ENCODE measurements at places on chromosomes 6 and 20. TPM values are rescaled to one million over a fixed set of nuclear protein-coding genes. Genes with fewer than 3 reads are reported as not detected.

DNA sequence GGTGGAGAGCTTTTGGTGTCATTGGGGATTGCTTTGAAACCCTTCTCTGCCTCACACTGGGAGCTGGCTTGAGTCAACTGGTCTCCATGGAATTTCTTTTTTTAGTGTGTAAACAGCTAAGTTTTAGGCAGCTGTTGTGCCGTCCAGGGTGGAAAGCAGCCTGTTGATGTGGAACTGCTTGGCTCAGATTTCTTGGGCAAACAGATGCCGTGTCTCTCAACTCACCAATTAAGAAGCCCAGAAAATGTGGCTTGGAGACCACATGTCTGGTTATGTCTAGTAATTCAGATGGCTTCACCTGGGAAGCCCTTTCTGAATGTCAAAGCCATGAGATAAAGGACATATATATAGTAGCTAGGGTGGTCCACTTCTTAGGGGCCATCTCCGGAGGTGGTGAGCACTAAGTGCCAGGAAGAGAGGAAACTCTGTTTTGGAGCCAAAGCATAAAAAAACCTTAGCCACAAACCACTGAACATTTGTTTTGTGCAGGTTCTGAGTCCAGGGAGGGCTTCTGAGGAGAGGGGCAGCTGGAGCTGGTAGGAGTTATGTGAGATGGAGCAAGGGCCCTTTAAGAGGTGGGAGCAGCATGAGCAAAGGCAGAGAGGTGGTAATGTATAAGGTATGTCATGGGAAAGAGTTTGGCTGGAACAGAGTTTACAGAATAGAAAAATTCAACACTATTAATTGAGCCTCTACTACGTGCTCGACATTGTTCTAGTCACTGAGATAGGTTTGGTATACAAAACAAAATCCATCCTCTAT lies 31.2 kb downstream of the SRSF3 start:
- no peak for DNase-seq

DNA sequence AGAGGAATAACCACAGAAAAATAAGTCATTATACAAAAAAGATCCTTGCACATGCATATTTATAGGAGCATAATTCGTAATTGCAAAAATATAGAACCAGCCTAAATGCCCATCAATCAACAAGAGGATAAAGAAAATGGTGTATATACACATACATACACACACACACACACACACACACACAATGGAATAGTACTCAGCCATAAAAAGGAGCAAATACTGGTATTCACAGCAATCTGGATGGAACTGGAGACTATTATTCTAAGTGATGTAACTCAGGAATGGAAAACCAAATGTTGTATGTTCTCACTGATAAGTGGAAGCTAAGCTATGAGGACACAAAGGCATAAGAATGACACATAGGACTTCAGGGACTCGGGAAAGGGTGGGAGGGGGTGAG lies 1.9 kb upstream of the KIAA1586 start:
- DNase-seq = no peak

- no peak for DNase-seq
Observed at GRCh38 chr6:57013521-57013926, 33.0 kb upstream of the KIAA1586 start.

The LY6G5B gene
- 32.0 TPM for total RNA-seq

GRCh38 chr6:124995645-124996325 lies 33.5 kb downstream of the RNF217 start:
- no peak for DNase-seq

The HTR1B gene
- total RNA-seq = not detected

GRCh38 chr20:11921321-11921720 lies 3.6 kb downstream of the BTBD3 start:
- no peak for DNase-seq

The MUC21 gene
- not detected for total RNA-seq

DNA sequence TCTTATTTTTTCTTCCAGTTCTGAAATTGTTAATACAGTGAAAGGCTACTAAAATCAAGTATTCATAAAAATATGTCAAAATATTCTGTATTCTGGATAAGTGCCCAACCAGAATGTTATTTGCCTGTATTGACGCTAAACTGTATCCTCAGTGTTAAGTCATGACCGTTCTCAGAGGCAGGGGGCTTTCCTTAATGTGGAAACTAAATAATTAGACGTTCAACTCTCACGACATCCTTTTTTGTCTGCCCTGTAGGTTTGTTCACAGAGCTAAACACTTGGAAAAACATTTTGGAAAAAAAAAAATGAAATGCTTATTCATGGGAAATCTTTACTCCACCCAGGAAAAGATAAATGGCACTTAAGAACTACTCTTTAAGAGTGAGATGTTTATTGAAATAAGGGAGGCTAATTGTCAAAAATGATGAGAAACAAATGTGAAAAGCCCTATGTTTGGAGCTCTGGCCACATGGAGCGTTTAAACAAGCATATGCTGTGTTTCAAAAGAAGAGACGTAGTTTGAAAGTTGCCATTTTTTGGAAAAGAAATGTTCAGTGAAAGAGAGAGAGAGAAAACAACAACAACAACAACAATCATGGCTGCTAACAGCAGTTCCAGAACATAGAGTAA lies 453.1 kb upstream of the MARCKS start:
- DNase-seq = no peak

DNA sequence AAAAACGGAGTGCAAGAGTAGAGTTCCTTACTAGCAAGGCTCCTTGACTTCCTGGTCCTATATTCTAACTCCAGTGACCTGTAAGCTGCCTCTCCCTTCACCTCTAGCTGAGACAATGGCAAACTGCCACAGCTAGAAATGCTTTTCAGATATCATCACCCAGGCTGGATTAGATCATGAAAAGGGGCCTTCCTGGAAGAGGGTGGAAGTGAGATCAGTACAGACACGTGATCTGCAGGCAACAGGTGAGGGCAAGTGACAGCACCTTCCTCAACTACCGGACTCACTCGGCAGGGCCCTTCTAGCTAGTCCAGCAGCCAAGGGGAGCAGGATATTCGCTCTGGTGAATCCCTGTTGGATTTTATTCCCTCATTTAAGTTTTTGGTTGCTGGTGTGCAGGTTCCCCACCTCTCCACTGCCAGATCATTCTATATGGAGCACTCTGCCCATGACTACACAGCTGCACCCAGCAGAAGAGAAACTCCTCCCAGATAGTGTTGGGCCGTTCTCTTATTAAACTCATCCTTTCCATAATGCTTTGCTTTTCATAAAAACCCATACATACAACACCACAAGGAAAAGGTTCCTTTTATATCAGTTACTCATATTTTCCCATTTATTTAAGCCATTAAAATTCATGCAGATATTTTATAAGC lies 26.4 kb upstream of the FAM83C start:
- no peak for DNase-seq

The CDH22 gene
- total RNA-seq = not detected

The FOXS1 gene
- total RNA-seq = not detected

The BANF2 gene
- not detected for total RNA-seq

DNA sequence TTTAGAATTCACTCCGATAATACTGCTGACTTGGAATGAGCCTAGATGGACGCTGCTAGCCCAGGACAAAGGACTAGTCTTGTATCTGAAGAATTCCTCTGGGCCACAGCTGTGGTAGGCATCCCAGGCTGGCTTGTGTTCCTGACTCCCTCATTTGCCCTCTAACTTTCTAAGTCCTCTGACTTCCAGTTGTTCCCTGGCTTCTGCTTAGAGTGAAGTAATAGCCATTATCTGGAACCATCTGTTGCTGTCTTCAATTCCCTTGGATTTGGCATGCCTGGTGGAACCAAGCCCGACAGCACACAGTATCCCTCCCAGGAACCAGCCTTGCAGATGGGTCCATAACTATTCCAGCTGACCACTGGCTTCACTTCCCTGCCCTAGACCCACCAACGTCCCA lies 376.0 kb downstream of the SYNE1 start:
- DNase-seq = no peak

DNA sequence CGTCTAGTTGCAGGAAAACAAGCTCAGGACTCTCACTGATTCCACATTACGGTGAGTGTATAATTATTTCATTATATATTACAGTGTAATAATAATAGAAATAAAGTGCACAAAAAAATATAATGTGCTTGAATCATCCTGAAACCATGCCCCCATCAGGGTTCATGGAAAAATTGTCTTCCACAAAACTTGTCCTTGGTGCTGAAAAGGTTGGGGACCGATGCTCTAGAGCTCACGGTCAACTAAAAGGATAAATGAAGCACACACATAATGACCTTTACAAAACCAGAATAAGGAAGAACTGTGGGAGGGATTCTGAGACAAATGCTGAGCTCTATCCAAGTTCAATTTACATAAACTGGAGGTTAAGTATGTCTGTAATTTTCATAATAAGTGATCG lies 194.3 kb downstream of the COL19A1 start:
- no peak for DNase-seq

- DNase-seq = peak; percentile 52
Observed at GRCh38 chr6:106098383-106099234, 12.5 kb downstream of the PRDM1 start.

- DNase-seq = no peak
Observed at GRCh38 chr20:37407573-37408002, 61.6 kb downstream of the SRC start.

GRCh38 chr6:63589952-63590411 lies 17.7 kb downstream of the LOC128125822 start:
- DNase-seq = no peak

The FNDC11 gene
- total RNA-seq = 2.1 TPM

- DNase-seq = no peak
Observed at GRCh38 chr6:104522533-104522932, 337.2 kb downstream of the HACE1 start.

DNA sequence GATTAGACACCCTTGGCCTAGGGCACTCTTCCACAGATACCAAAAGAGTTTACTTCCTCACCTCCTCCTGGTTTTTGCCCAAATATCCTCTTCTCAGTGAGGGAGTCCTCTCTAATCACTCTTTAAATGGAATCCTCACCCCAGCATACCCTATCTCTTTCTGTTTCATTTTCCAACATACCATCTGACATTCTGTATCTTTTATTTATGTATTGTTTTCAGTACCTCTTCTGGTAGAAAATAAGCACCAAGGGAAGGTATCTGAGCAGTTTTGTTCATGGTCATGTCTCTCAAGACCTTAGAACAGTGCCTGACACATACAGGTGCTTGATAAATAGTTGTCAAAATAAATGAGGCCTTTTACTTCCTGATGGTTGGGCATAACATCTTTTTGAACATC lies 55.1 kb downstream of the KIAA0408 start:
- no peak for DNase-seq

DNA sequence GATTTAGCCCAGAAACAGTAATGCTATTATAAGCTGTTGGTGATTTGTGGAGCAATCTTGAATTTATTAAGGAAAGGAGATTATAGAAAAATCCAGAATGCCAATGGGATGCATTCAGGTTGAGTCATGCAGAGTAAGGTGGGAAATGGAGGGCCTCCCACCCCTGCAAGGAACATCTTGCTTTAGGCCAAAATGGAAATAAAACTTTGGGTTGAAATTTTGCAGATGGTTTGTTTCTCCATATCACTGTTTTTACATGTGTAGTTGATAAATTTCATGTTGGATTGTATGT lies 152.4 kb downstream of the BCAS1 start:
- DNase-seq = no peak

DNA sequence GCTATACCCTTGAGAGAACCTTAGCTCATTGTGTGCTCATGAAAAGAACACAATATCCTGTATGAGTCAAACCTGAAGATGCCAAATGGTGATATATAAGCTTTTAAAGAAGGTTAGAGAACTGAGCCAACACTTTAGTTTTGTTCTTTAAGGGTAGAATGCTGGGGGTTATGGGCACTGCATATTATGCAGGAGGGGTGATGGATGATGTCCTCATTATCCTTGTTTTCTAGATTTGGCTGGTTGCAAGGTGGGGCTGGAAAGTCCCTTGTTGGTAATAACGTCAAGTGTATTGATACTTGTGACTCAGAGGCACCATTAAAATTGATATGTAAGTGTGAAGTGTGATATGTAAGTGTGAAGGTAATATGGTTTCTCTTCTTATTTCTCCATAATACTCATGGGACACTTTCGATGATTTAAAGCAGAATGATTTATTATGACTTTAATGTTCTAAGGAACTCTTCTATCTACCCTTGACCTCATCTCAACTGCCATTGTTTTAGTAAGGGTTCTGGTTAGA lies 113.7 kb upstream of the DTNBP1 start:
- DNase-seq = no peak

DNA sequence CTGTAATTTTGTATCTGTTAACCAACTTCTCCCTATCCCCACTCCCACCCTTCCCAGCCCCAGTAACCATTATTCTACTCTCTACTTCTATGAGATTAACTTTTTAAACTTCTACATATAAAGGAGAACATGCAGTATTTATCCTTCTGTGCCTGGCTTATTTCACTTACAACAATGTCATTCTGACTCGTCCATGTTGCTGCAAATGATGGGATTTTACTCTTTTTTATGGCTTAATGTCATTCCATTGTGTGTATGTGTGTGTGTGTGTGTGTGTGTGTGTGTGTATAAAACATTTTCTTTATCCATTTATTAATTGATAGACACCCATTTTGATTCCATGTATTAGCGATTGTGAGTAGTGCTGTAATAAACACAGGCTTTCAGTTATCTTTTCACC lies 76.1 kb downstream of the COL19A1 start:
- no peak for DNase-seq

DNA sequence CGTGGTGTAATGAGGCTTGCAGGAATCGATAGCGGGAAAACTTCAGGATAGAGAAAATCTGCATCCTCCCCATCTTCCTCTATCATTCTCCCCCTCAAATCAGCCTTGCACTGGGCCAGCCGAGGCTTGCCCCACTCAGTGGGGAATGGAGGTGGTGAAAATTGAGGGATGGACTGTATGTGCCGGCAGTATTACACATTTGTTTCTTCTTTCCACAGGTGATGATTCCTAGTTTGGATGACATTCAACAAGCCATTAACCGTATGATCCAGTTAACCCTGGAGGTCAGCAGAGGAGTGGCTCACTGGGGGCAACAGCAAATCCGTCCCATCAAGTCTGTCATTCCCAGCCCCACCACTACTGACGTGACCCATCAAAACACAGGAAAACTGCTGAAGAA lies 100.1 kb downstream of the DNAH8 start:
- DNase-seq = no peak

GRCh38 chr6:21873562-21873961 lies 280.0 kb downstream of the SOX4 start:
- DNase-seq = no peak

The SYCP2L gene
- total RNA-seq = 1.3 TPM

- no peak for DNase-seq
Observed at GRCh38 chr6:162260027-162260426, 467.5 kb downstream of the PRKN start.

- DNase-seq = no peak
Observed at GRCh38 chr6:10272591-10272990, 142.3 kb downstream of the TFAP2A start.

DNA sequence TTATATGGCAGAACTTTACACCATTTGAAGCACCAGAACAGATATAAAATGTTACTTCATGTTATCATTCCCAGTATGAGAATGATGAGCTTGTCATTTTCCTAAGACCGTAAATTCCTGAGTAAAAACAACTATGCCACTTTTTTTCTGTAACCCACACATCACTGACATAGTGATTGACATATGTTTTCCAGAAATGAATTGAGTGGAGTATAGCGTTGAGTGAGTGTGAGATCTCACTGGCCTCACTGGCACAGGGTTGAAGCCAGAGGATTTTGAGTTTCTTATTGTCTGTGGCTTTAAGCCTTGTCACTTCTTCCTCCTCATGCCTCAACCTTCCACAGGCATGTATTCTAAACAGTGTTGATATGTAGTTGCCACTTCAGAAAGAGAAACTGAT lies 62.3 kb downstream of the PDE7B start:
- no peak for DNase-seq

Data from OCI-LY7 (cell line).